ENCODE measurements at places on chromosomes 6 and 20. TPM values are rescaled to one million over a fixed set of nuclear protein-coding genes. Genes with fewer than 3 reads are reported as not detected.

- no peak for DNase-seq
- H3K4me1 ChIP-seq = no peaks in the 10 kb centered on the region
- H3K27me3 ChIP-seq = peaks cover 4% of the 10 kb centered on the region
- no peak overlapping the region for H3K27ac ChIP-seq
Measured at GRCh38 chr6:131419702-131420101, 153.3 kb upstream of the ARG1 start.

GRCh38 chr20:16917636-16918035 is 169.5 kb downstream of the OTOR start:
- no peak for DNase-seq
- H3K27ac ChIP-seq = no peak overlapping the region
- no peaks in the 10 kb centered on the region for H3K4me1 ChIP-seq
- H3K4me3 ChIP-seq = no peak overlapping the region
- H3K36me3 ChIP-seq = no peaks in the 10 kb centered on the region

Gene POLR3F
- total RNA-seq = 11.1 TPM

DNA sequence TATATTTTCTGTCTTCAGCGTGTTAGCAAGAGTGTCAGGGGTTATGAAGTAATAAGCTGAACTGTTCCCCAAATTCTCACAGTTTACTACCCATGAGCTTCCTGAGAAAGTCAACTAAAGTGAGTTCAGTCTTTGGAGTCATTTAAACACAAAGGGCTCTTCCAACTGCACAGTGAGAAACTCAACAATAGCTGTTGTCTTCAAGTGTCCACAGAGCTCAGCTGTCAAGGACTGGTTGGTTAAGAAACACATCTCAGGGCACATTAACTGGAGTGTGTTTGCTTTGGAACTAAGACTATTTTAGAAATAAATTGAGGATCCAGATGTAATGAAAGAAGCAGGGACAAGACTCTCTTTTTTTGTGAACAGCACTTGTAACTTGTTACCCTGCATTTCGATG is 241.4 kb upstream of the SOX4 start:
- DNase-seq = no peak
- no peaks in the 10 kb centered on the region for H3K36me3 ChIP-seq
- no peak overlapping the region for H3K4me3 ChIP-seq
- no peaks in the 10 kb centered on the region for H3K27me3 ChIP-seq
- no peaks in the 10 kb centered on the region for H3K4me1 ChIP-seq

Gene RAB32
- total RNA-seq = 61.5 TPM

GRCh38 chr6:116323863-116324262 is 44.1 kb upstream of the TSPYL1 start:
- no peaks in the 10 kb centered on the region for H3K36me3 ChIP-seq
- no peak overlapping the region for H3K4me3 ChIP-seq
- H3K4me1 ChIP-seq = no peaks in the 10 kb centered on the region
- DNase-seq = no peak

Gene ADGRF5
- total RNA-seq = 0.18 TPM

DNA sequence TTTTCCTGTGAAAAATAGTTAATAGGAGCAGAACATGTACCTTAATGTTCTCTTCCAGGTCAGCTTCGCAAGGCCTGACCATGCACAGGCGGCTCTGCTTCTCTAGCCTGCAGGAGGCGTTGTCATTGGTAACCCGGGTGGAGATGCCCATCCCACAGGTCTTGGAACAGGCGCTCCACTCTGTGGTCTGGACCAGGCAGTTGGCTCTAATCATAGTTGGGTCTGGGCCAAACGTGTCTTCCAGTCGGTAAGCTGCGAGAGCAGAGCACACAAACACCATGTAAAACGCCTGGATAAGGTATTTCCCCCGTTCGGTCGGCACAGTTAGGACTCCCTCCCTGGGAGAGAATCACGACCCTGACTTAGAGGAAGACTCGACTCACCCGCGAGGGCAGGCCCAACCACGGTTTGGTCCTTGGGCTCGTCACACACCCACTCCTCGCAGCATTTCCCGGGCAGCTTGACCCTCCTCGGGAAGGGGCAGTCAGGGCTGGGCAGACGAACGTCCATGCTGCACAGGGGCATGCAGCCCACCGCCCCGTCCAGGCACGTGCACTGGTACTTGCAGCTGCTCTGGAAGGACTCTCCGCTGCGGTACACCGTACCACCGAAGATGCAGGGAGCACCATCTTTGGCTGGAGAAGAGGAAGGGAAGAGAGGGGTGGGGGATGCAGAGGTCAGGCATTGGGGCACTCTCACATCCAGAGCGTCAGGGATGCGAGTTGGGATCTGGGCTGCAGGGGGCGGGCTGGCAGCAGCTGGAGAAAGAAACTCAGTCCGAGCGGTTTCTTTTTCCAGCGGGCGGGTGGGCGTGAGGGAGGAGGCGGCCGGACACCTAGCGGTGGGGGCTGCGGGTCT is 1.0 kb downstream of the CCN2 start:
- peak; percentile 77 for DNase-seq
- H3K27ac ChIP-seq = peak overlapping the region; percentile 84

DNA sequence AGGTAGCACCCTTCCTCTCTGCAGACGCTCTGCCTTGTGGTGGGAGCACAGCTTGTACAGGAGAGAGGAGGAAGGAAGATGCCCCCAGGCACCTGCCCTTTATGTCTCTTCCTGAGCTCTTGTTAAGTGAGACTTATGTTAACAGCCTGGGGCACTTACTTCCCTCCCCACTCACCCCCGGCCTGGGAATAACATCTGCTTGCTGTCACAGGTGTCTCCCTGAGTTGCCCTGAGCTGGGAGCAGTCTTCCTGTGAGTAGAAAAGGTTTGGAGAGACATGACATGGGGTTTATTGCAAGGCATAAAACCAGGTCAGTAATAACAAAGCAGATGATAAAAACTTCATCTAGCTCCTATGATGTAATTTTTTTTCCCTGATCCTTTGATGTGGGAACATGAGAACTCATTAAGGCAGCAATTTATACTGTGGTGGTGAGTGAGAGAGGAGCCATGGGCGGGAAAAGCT is 1.9 kb downstream of the SSTR4 start:
- no peak overlapping the region for H3K27ac ChIP-seq
- H3K4me3 ChIP-seq = no peak overlapping the region
- peaks cover 14% of the 10 kb centered on the region for H3K27me3 ChIP-seq
- DNase-seq = no peak

DNA sequence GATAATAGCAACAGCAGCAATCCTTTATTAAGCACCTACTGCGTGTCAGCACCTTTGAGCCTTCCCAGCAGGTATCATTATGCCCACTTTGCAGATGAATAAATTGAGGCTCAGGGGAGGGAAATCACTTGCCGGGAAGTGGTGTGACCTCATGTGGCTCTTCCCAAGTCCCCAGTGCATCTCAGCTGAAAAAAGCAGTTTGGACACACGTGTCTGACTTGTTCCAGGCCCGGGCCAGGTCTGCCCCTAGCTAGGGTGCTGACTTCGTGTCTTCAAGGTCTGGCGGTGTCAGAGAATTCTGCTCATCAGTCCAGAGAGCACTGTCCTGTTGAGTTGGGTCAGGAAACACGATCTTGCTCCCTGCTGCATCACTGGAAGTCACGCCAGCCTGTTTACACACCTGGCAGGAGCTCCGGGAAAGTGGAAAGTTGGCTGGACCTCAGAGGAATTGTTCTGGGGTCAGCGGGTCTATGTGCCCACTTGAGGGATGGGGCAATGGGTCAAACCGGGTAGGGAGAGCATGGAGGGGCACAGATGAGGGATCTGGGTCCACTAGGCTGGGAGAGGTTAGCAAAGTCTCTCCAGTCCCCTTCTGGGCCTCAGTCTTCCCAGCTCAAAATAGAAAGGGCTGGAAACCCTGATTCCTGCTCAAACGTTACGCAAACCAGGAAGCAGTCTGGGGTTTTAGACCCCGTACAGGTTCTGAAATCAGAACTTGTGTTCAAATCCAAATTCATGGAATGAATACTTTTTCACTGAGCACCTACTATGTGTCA is 10.5 kb downstream of the SLC13A3 start:
- no peaks in the 10 kb centered on the region for H3K36me3 ChIP-seq
- H3K4me1 ChIP-seq = no peaks in the 10 kb centered on the region
- H3K4me3 ChIP-seq = no peak overlapping the region
- peaks cover 8% of the 10 kb centered on the region for H3K27me3 ChIP-seq
- no peak for DNase-seq

GRCh38 chr6:38495922-38496635 is 143.7 kb downstream of the BTBD9 start:
- no peak for DNase-seq
- no peaks in the 10 kb centered on the region for H3K27me3 ChIP-seq
- no peaks in the 10 kb centered on the region for H3K4me1 ChIP-seq
- H3K4me3 ChIP-seq = no peak overlapping the region

Gene PRRC2A
- total RNA-seq = 318 TPM

Data from Panc1 (cell line).